ENCODE measurements at places on chromosomes 3 and 15.

DNA sequence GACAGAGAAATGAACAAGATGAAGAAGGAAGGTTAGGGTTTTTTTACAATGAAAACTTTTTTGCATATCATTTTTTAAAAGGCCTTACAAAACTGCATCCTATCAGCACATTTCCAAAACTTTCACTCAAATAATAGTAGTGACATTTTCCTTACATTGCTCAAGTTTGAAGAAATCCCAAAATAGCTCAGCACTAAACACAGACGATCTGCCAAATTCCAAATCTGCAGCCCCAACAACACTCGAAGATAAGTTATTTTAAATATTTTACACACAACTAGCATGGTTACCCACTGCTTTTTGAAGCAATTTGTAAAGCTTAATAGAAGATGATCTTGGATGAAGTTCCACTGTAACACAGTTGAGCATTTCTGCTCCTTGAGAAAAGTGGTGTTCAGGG, 535.6 kb upstream of the ALCAM start:
- DNase-seq = no peak

GRCh38 chr15:62966294-62967078, 76.1 kb upstream of the TPM1 start:
- DNase-seq = no peak

DNA sequence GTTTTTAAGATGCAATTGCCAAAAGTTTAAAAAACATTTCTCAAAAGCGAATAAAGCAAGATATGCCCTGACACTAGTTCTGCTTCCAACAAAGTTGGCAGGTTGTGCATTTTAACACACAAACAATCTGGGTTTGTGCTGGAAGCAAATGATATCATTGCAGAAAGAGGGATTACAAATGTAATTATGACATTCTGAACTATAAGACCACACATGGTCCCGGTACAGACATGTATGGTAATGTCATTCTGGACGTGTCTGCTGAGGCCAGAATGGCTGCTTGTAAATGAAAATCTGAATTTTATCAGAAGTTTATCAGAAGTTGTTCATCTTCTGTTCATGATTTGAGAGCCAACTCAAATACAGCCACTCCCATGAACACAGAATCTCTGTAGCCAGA, 10.7 kb downstream of the TMC3 start:
- no peak for DNase-seq

DNA sequence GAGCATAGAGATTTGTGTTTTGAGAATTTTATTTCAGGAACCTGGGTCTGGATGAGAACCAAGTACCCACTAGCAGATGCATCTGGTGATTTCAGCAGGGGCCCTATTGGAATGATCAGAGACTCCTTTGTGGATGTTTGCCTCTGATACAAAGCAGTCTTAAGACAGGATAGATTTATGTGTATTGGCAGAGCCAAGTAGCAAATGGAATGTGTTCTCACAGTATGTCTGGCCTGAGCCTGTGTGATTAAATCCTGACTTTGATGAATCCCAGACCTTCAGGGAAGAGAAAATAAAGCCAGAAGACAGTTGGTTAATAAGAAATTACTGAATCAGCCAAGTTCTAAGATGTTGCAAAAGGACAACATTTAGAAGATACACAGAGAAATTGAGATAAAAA, 755.5 kb upstream of the SEMA6D start:
- DNase-seq = no peak

GRCh38 chr15:79378394-79379109, 53.6 kb upstream of the MINAR1 start:
- DNase-seq = no peak

Data from activated CD4-positive, alpha-beta T cell treated with anti-CD3 and anti-CD28 coated beads, Interleukin-2, Interleukin-6, amounts not matched to agents 100 ng/mL and 50 ng/mL, durations not matched to agents 16 hours and 8 hours (primary cell).